ENCODE measurements at places on chromosomes 4 and X.

- no peak for DNase-seq
Observed at GRCh38 chr4:124334119-124334518, 378.4 kb downstream of the ANKRD50 start.

DNA sequence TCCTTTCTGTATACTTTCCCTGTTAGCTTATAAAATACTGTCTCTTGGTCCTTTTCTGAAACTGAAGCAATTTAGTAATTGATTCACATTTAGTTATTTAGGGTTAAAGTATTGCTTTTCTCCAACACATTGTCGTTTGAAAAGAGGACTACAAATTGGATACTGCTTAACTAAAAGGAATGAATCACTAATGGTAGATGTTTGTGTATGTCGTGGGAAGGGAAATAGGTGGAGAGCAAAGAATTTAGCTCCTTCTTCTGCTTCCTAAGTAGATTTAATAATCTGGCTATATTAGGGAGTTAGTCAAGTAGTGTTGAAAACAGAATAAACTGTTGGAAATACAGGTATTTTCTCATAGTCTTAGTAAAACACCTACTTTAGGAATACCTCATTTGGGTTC is 27.9 kb downstream of the SLAIN2 start:
- no peak for DNase-seq

GRCh38 chrX:65668377-65669310 is 1.2 kb downstream of the MSN start:
- peak; percentile 66 for DNase-seq

DNA sequence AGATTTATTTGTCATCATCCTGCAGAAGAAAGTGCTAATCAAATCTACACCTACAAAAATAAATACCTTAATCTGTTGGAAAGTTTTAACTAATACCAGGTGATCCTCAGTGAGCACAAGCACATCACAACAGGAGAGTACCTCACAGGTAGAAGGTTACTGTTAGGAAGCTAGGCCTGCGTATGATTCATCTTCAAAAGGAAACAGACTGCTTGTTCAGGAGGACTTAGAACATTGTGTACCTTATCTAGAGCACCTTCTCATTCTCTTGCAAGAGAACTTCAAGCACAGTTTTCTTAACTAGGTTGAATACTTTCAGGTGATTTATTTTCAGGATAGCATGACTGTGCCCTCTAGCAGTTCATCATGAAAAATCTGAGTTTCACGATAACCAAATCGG is 54.2 kb downstream of the MND1 start:
- no peak for DNase-seq

GRCh38 chrX:19686876-19687275 is 171.6 kb upstream of the MAP3K15 start:
- no peak for DNase-seq

Measured in activated CD4-positive, alpha-beta T cell treated with anti-CD3 and anti-CD28 coated beads for 48 hours (primary cell).